ENCODE measurements at places on chromosomes 2 and 18. TPM values are rescaled to one million over a fixed set of nuclear protein-coding genes. Genes with fewer than 3 reads are reported as not detected.

DNA sequence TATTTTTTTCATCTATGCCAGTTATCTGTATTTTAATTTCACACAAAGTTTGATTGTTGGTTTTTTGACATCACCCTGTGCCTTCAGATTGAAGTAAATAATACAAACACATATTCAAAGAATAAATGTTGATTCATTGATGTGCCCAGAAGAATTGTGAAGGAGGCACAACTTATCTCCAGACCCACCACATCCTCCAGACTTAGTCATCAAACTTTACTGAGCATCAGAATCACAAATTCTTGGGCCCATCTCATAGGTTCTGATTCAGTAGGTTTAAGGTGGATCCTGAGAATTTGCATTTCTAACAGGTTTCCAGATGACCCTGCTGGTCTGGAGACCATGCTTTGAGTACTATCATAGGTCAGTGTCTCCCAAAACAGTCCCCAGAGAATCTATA, 82.8 kb upstream of the PIK3C3 start:
- no peak for DNase-seq
- no peak overlapping the region for H3K4me3 ChIP-seq
- H3K36me3 ChIP-seq = no peaks in the 10 kb centered on the region
- H3K27me3 ChIP-seq = no peaks in the 10 kb centered on the region
- no peaks in the 10 kb centered on the region for H3K4me1 ChIP-seq

Gene FAM110C
- 4.9 TPM for total RNA-seq

GRCh38 chr18:61362511-61362910, 29.3 kb downstream of the CDH20 start:
- H3K4me1 ChIP-seq = no peaks in the 10 kb centered on the region
- no peak overlapping the region for H3K4me3 ChIP-seq
- no peaks in the 10 kb centered on the region for H3K36me3 ChIP-seq
- no peak overlapping the region for H3K27ac ChIP-seq
- no peak for DNase-seq

Gene GCKR
- total RNA-seq = 5.7 TPM

- H3K36me3 ChIP-seq = no peaks in the 10 kb centered on the region
- no peaks in the 10 kb centered on the region for H3K27me3 ChIP-seq
- no peak overlapping the region for H3K27ac ChIP-seq
- no peak for DNase-seq
Measured at GRCh38 chr18:75691483-75691882, 264.0 kb upstream of the SMIM21 start.

Gene SKA1
- not detected for total RNA-seq

GRCh38 chr2:167318581-167318980, 430.3 kb downstream of the XIRP2 start:
- no peaks in the 10 kb centered on the region for H3K4me1 ChIP-seq

Gene TRAPPC12
- 180 TPM for total RNA-seq
